ENCODE measurements at places on chromosomes 3 and 15.

- H3K4me1 ChIP-seq = no peaks in the 10 kb centered on the region
- peaks cover 51% of the 10 kb centered on the region for H3K36me3 ChIP-seq
- H3K4me3 ChIP-seq = no peak overlapping the region
- DNase-seq = no peak
- no peaks in the 10 kb centered on the region for H3K27me3 ChIP-seq
Observed at GRCh38 chr15:89642106-89642505, 13.2 kb downstream of the KIF7 start.

GRCh38 chr15:82712036-82712435 is 2.4 kb upstream of the AP3B2 start:
- no peak overlapping the region for H3K27ac ChIP-seq
- H3K4me3 ChIP-seq = no peak overlapping the region
- no peaks in the 10 kb centered on the region for H3K27me3 ChIP-seq
- no peaks in the 10 kb centered on the region for H3K36me3 ChIP-seq

- H3K27me3 ChIP-seq = no peaks in the 10 kb centered on the region
- no peak overlapping the region for H3K4me3 ChIP-seq
- H3K4me1 ChIP-seq = no peaks in the 10 kb centered on the region
- DNase-seq = no peak
Observed at GRCh38 chr3:106302451-106303221, 433.8 kb upstream of the CBLB start.

- H3K4me3 ChIP-seq = no peak overlapping the region
- peaks cover 9% of the 10 kb centered on the region for H3K4me1 ChIP-seq
Observed at GRCh38 chr3:42493126-42493797, 9.2 kb upstream of the VIPR1 start.

DNA sequence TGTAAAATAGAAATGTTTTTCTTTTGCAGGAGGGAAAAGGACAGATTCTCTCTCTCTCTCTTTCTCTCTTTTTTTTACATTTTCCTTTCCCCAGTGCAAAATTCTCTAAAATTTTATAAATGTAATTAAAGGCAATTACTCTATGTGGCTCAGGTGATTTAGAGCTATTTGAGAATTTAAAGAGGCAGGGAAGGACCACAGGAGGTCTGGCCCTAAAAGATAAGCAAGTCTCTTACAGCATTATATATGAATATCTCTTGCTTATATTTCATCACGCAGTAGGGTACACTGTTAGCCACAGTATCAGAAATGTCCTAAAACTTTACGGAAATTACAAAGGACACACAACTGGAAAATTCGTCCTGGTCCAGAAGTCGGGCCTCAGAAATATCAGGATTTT is 70.5 kb upstream of the PPIB start:
- no peak overlapping the region for H3K4me3 ChIP-seq
- H3K27ac ChIP-seq = no peak overlapping the region
- H3K36me3 ChIP-seq = no peaks in the 10 kb centered on the region
- DNase-seq = no peak
- H3K27me3 ChIP-seq = no peaks in the 10 kb centered on the region

- H3K4me3 ChIP-seq = no peak overlapping the region
- H3K4me1 ChIP-seq = peaks cover 36% of the 10 kb centered on the region
- H3K27ac ChIP-seq = no peak overlapping the region
- H3K27me3 ChIP-seq = peaks cover 8% of the 10 kb centered on the region
- no peaks in the 10 kb centered on the region for H3K36me3 ChIP-seq
Observed at GRCh38 chr15:94057305-94057704, 174.1 kb upstream of the MCTP2 start.

DNA sequence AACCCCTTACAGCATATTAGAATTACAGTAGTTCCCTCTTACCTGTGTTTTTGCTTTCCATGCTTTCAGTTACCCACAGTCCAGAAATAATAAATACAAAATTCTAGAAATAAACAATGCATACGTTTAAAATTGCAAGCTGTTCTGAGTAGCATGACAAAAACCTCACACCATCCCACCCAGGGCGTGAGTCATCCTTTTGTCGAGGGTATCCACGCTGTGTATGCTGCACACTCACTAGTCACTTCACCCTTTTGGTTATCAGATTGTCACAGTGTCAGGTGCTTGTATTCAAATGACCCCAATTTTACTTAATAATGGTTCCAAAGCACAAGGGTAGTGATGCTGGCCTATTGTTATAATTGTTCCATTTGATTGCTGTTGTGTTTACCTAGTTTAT is 72.5 kb upstream of the P3H2 start:
- no peak for DNase-seq
- no peaks in the 10 kb centered on the region for H3K36me3 ChIP-seq
- peak overlapping the region; percentile 78 for H3K27ac ChIP-seq
- H3K4me3 ChIP-seq = no peak overlapping the region
- peaks cover 65% of the 10 kb centered on the region for H3K4me1 ChIP-seq

DNA sequence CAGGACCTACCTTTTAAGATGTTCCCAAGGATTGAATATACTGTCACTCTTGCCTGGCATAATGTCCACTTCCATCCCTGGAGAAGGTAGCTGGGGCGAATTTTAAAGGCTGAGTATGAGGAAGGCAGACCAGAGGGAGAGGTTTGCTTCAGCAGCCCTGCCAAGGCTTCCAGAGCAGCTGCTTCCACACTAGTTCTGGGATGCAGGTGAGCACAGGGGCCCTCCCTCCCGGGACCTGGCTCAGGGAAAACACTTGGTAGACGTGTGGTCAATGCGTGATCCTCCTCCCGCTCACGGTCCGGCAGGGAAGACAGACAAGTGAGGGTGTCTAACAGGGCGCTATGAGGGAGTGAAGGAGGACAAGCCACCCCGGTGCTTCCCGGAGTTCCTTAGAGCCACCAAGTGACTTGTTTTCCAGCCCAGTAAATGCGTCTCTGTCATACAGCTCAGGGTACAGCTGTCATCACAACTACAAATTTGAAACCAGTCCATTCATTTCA is 327.6 kb downstream of the ARRDC4 start:
- H3K27me3 ChIP-seq = peaks cover 11% of the 10 kb centered on the region
- DNase-seq = peak; percentile 30
- no peaks in the 10 kb centered on the region for H3K36me3 ChIP-seq
- H3K4me1 ChIP-seq = no peaks in the 10 kb centered on the region

- no peaks in the 10 kb centered on the region for H3K27me3 ChIP-seq
- DNase-seq = no peak
- no peak overlapping the region for H3K4me3 ChIP-seq
- no peaks in the 10 kb centered on the region for H3K4me1 ChIP-seq
- no peak overlapping the region for H3K27ac ChIP-seq
Observed at GRCh38 chr3:127325629-127325961, 37.7 kb upstream of the PRR20G start.

DNA sequence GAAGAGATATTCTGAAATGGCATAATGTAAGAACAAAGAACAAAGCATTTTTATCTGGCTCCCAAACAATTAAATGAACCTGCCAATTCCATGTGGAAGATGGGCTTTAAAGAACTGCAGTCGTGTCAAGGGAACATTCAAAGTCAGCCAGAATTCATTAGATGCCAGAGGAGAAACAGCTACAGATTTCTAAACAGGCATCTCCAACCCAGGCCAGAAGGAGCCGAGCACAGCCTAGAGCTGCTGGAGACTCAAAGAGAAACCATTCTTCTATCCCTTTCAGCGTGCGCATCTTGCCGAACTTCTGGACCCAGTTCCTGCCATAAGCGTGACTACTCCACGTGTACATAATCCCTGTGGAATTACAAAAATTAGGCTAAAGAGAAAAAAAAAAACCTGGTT is 60.4 kb downstream of the MB21D2 start:
- no peak for DNase-seq
- no peaks in the 10 kb centered on the region for H3K36me3 ChIP-seq
- no peak overlapping the region for H3K27ac ChIP-seq
- no peaks in the 10 kb centered on the region for H3K27me3 ChIP-seq
- no peak overlapping the region for H3K4me3 ChIP-seq
- peaks cover 5% of the 10 kb centered on the region for H3K4me1 ChIP-seq

DNA sequence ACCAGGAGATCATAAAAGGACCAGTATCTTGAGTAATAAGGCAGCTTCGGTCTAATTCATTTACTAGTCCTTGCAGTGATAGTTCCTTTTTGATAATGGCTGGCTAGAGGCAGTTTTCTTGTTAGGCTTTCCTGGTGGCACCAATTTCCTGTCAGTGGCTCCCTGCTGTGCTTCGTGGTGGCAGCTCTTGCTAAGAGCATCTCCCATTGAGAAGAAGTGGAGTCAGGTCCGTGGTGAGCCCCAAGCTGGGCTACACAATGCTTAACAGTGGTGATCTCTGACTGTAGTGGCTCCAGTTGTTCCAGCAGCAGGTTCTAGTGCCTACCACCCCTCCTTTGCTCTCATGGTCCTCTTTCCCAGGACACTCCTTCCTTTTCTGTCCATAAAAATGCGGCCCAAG is 111.2 kb downstream of the RAP2B start:
- no peak overlapping the region for H3K27ac ChIP-seq
- no peak overlapping the region for H3K4me3 ChIP-seq
- no peak for DNase-seq
- peaks cover 12% of the 10 kb centered on the region for H3K4me1 ChIP-seq
- H3K36me3 ChIP-seq = no peaks in the 10 kb centered on the region

GRCh38 chr3:49871531-49872153 is 1.9 kb upstream of the CAMKV start:
- H3K4me1 ChIP-seq = no peaks in the 10 kb centered on the region
- H3K27ac ChIP-seq = no peak overlapping the region
- no peak for DNase-seq
- peaks cover 35% of the 10 kb centered on the region for H3K27me3 ChIP-seq
- no peak overlapping the region for H3K4me3 ChIP-seq

GRCh38 chr3:176522436-176522835 is 674.8 kb downstream of the TBL1XR1 start:
- no peak for DNase-seq
- no peaks in the 10 kb centered on the region for H3K4me1 ChIP-seq
- no peaks in the 10 kb centered on the region for H3K36me3 ChIP-seq
- H3K27ac ChIP-seq = no peak overlapping the region
- no peak overlapping the region for H3K4me3 ChIP-seq
- H3K27me3 ChIP-seq = no peaks in the 10 kb centered on the region

DNA sequence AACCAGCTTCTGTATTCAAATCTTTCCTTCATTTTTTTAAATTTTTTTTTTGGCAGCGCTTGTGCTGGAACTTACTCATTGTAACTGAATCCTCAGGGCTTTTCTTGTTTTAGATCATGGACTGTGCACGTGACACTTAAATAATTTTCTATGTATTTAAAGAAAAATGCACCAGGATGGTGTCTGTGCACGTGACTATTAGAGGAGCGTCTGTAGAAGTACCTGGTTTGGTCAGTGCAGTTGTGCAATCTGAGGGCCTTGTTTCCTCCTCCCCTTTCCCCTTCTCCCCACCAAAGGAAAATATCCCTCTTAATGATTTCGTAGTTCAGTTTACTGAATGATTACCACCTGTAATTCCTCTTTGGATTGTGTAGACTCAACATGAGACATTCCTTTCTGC is 31.3 kb downstream of the EDEM1 start:
- no peak overlapping the region for H3K4me3 ChIP-seq
- H3K36me3 ChIP-seq = peaks cover 26% of the 10 kb centered on the region

DNA sequence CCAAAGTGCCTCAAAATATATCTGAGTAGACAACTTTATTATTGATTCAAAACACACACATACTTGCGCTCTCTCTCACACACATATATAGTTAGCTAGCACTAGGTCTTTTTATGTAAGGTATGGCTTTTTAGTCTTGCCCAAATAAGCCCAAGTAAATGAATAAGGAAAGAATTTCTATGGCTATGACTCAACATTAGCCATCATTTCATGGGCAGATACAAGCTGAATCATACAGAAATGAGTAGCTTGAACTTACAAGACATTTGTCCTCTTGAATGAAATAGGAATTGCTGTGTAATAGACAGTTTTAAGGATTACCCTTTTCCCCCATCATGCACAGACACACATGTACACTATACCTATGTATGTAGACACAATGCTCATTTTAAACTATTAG is 4.9 kb downstream of the CADPS start:
- no peak for DNase-seq
- H3K4me1 ChIP-seq = peaks cover 2% of the 10 kb centered on the region
- H3K36me3 ChIP-seq = no peaks in the 10 kb centered on the region
- H3K27ac ChIP-seq = no peak overlapping the region
